ENCODE measurements at places on chromosomes 11 and 22.

DNA sequence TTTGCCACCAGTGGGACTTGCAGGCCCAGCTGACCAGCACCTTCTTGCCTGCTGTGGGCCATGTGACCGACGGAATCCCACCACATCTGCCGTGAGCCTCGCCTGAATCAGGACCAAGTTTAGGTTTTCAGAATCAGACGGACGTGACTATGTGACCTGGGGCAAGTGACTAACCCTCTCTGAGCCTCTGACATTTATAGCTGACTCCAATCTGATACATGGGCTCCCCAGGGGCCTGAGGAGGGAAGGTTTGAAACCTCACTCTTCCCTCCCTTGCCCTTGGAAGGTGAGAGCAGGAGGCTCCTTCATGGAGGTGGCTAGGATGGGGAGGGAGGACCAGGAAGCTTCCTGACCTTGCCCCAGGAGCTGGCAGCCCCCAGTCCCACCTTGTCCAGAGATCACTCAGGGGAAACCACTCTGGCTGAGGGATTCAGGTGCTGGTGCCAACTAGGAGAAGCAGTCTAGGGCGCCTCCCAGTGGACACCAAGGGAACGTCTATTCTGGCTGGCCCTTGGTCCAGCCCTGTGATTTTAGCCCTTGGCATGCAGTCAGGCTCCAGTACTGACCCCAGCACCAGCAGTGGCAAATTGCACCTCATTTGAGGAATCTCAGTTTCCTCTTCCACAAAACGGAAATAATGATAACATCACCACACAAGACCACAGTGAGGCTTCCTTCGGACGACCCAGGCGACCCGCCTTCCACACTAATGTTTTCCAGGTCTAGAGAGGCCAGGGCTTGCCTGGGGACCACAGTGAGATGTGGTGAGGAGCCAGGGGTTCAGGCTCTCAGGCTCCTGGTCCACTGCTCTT is 47.2 kb upstream of the SYT7 start:
- DNase-seq, result no peak

DNA sequence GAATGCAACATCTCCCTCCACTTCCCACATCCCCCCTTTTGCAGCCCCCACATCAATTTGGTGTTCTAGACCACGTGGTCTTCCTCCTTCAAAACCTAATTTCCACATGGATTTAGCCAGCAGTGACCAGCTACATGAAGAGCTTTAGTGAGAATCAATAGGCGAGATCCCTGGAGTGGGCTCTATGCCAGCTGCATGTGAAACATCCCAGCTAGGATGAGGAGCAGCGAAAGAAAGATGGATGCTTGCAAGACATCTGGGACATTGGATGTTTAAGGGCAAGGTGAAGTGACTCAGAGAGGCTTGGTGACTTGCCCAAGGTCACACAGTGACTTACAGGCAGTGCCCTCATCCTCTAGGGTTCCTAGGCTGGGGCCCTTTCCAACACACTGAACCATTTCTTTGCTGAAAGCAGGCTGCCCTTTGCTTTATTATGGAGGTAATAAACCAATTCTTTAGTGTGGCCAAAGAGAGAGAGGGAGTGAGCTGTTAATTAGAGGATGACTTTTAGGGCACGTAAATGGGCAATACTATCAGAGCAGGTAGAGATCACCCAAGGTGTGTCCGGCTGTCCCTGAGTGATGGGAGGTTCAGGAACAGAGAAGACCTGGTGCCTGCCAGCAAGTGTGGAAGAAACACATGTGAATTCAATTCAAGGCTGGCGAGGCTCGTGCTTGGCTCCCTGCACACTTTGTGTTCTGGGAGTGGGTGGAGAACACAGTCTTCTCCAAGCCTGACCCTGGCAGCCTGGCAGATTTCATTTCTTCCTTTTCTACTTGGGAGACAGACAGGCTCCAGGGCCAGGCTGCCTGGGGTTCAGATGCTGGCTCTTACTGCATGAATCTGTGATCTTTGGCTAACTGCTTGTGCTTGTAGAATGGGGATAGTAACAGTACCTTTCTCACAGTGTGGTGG is 24.0 kb downstream of the TSPAN18 start:
- no peak for DNase-seq

GRCh38 chr11:65121447-65121864 is 478 bp downstream of the FAU start:
- DNase-seq, result no peak

GRCh38 chr11:103370076-103370475 is 260.9 kb downstream of the DYNC2H1 start:
- DNase-seq, result no peak

DNA sequence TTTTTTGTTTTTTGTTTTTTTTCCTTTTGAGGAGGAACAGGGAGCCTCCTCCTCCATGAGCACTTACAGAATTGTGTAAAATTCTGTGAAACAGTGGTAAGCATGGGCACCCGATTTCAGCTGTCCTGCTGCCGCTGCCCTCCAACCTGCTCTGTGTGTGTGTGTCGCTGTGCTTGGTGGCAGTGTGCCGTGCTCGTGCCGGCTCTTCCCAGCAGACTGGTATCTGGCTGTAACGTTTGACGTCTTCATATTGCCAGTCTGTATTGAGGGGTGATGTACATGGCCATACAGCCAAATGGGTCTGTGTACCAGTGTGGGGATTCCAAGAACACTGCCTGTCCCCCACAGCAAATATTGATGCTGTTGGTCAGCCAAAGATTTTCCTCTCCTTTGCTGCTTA is 97.1 kb downstream of the CWC15 start:
- DNase-seq, result no peak
